Skin of body (tissue), 3 donors: ENCODE measurements at places on chromosomes 3 and 15. TPM values are rescaled to one million over a fixed set of nuclear protein-coding genes. Genes with fewer than 3 reads are reported as not detected.
A peak's percentile ranks its signal among the peaks of the same experiment; 100 is the strongest.

GRCh38 chr3:134337071-134337482, 37.2 kb downstream of the AMOTL2 start:
- no peak for DNase-seq

GRCh38 chr3:11558002-11558401, 85.7 kb downstream of the VGLL4 start:
- DNase-seq, result no peak

- DNase-seq, result no peak
These were observed 29.8 kb downstream of the STT3B start for GRCh38 chr3:31562525-31562924.

DNA sequence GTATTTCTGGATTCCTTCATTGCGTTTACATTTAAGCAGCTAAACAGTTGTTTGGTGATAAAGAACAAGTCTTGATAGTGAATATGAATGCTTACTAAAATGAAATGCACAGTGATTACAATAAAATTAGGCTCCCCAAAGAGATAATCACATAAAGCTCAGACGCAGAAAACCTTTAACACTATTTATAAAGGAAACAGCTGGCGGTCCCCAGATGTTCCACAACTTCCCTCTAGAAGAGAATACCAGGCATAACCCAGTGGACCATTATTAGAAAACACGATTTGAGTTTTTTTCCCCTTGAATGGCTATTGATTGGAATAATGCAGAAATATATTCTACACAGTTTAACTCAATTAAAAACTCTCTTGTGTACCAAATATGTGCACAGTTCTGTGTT, 573.2 kb downstream of the DIPK2A start:
- no peak for DNase-seq

Gene HMCES
- total RNA-seq, result 21.2 TPM

GRCh38 chr3:101867511-101867910, 18.2 kb downstream of the NFKBIZ start:
- DNase-seq, result no peak

DNA sequence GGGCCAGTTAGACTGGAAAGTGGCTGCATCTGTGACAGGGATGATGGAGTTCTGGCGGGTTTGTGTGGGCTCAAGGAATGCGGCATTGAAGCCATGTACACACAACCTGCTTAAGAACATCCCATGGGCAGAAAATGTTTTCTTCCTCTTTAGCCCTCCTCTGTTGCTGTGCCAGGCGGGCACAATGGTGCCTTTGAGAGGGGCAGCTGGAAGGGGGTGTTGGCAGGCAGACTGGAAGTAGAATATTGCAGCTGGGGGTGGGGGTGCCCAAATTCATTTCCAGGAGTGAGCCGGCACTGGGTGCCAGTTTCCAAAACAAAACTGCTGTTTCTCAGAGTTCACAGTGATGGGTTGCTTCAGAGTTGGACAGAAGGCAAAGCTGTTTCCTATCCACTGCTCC, 91.8 kb upstream of the ETV5 start:
- DNase-seq, result no peak

DNA sequence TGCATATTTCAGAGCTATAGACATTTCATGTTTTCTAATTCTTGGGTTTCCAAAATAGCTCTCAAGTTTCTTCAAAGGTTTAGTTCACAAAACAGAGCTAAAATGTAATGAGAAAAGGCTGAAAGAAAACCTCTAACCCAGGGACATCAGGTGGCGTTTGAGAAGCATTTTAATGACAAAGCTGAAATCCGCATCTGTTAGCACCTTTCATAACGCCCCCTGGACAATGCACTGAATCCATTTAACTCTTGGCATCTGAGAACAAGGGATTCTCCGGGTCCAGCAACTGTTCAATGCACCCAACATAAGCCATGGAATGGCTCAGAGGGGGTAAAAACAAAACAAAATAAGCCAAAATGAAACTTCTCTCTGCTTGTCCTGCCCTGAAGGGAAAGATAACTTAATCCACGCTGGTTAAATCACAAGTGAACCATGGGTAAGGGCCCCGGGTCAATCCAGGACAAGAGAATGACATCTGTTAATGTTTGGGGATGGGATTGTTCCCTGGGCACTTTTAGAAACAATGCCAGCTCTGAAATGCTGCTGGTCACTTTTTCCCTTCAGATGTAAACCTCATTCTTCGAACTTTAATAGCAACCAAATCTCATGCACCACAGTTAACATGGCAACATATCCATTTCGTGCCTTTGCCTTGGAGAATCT, 466.2 kb upstream of the ADAMTS9 start:
- DNase-seq, result no peak

GRCh38 chr3:28982906-28983305, 298.0 kb upstream of the RBMS3 start:
- DNase-seq, result no peak

DNA sequence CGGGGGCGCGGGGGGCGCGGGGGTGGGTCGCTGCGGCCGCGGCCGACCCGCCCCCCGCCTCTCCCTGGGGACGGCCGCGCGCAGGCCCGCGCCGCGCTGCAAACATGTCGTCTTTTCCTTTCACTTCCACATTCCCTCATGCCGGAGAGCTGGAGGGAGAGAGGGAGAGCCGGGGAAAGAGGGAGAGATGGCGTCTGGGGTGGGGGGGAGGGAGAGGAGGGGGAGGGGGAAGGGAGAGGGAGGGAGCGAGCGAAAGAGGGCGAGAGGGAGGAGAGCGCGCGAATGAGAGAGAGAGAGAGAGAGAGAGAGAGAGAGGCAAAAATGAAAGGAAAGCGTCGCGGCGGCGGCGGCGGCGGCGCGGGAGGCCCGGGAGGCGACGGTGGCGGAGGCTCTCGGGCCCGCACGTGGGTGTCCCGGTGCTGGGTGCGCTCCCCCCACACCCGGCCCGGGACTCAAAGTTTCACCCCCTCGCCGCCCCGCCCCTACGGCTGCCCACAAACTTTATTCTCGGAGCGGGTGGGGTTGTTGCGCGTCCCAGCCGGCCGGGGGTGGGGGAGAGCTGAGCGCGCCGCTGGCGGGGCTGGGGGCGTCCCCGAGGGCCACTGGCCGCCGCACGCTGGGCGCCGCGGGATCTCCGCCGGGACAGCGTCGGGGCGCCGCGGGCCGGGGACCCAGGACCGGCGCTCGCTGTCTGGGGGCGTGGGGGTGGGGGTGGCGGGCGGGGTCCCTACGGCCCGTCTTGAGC, 731 bp downstream of the ZNF710 start:
- DNase-seq, result peak; percentile 62

DNA sequence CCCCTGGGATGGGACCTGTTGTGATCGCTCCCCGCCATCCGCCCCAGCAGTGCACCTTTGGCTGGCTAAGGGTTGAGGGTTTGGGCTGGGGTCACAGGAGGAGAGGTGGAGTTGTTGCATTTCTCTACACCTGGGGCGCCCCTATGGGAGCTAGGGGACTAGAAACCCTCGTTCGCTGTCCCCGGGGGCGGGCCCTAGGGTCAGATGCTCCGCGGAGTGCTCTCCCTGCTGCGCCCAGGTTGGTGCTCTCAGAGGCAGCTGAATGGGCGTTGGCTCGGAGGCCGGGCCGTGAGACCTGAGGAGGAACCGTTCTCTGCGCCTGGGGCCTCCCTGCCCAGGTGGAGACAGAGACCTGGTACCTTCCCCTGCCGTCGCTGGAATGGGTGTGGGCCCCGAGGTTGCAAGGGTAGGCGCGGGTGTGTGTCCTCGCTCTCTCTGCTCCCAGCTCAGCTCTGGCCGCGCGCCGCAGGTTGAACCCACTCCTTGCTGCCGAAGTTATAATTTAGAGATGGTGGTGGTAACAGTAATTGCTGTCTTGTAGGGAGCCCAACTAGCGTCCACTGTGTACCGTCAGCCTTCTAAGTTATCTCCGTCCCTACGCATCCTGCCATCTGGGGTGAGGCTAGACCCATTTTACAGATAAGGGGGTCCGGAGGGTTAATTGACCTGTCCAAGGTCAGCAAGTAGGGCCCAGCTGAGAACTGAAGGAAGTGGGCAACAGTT, 965 bp downstream of the FLNB start:
- DNase-seq, result no peak

DNA sequence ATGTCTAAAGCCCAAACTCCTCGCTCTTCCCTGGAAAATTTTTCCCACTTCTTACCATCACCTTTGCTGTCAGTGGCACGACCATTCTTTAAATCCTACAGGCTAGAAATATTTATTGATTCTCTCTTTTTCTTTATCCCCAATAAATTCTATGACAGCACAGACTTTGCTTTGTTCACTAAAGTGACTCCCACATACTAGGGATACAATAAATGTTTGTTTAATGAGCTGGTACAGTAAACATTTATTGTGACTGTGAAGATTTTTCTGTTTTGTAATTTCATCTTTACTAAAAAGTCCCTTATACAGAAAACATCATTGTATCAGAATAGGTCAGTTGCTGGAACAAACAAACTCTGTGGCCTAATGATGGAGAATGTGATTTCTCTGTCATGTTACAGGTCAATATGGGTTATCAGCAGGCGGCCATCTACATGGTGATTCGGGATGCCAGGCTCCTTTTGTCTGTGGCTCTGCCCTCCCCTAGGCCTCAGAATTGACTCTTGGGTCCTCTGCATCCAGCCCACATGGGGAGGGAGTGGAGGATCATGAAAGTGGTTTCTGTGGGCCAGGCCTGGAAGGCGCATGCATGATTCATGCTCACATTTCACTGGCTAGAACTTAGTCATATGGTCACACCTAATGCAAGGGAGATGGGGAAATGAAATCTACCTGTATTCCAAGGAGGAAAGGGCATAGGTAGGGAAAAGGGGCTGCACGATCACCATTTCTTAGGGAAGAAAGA, 22.7 kb upstream of the KNG1 start:
- no peak for DNase-seq

- DNase-seq, result no peak
These were observed 13.8 kb upstream of the TNFSF10 start for GRCh38 chr3:172536993-172537419.

- no peak for DNase-seq
These were observed 3.1 kb upstream of the A4GNT start for GRCh38 chr3:138135146-138135832.

Gene TXNRD3
- 13.6 TPM for total RNA-seq

DNA sequence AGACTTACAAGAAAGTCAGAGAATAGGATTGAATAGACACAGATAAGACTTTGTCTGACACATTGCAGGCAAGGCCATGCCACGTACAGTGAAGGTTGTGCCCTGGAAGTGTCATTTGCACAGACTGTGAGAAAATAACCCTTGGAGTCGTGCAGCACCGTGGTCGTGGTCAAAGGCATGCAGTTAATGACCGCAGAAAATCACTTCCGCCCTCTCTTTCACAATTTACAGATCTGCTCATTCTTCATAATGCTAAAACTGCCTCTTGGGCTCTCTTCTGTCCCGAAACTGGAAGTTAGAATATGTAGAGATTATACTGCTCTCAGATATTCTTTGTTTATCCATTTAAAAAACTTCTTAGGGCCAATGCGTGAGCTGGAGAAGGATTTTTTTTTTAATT, 73.2 kb upstream of the CTXND1 start:
- DNase-seq, result no peak

GRCh38 chr3:141412936-141413354, 44.6 kb downstream of the ZBTB38 start:
- no peak for DNase-seq

Gene GALNT15
- 2.5 TPM for total RNA-seq

GRCh38 chr3:34207002-34207401, 408.6 kb downstream of the PDCD6IP start:
- no peak for DNase-seq

GRCh38 chr3:51691021-51691420, 15.8 kb upstream of the GRM2 start:
- DNase-seq, result no peak

Gene DAZL
- not detected for total RNA-seq

DNA sequence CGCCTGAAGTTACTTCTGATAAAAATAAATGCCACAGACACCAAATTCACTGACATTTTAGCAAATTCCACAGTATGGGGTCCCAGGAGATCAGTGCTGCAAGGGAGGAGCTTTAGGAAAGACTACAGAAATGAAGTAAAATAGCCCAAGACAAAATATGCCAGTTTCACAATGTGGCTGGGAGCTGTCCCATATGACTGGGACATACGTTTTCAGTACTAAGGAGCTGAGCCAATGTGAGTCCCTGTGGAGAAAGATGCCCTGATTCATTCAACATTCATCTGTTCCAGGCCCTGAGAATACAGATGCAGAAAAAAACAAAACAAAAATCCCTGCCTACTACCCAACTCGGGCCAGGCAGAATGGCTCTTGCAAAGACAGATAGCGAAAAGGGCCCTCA, 63.4 kb upstream of the FAM174B start:
- no peak for DNase-seq

Gene KBTBD8
- 2.6 TPM for total RNA-seq

Gene TSC22D2
- 28.0 TPM for total RNA-seq

- peak; percentile 57 for DNase-seq
These were observed 5.4 kb upstream of the ALDH1A2 start for GRCh38 chr15:58070801-58071418.

DNA sequence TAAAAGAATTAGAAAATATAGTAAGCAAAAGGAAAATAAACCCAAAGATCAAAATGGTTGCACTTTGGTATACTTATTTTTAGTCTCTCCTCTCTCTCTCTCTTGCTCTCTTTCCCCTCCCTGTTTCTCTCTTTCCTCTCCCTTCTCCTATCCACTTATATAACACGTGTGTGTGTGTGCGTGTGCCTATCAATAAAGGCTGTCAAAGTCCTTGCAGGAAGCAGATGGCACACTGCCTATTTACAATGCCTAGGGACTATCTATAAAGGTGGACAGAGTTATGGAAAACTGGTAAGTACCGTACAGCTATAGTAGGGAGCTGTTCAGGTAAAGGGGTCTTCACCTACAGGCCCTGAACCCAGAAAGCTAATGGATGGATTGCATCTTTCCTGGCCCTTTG, 161.6 kb downstream of the SQOR start:
- DNase-seq, result no peak

GRCh38 chr3:66394019-66394752, 106.6 kb downstream of the LRIG1 start:
- no peak for DNase-seq

DNA sequence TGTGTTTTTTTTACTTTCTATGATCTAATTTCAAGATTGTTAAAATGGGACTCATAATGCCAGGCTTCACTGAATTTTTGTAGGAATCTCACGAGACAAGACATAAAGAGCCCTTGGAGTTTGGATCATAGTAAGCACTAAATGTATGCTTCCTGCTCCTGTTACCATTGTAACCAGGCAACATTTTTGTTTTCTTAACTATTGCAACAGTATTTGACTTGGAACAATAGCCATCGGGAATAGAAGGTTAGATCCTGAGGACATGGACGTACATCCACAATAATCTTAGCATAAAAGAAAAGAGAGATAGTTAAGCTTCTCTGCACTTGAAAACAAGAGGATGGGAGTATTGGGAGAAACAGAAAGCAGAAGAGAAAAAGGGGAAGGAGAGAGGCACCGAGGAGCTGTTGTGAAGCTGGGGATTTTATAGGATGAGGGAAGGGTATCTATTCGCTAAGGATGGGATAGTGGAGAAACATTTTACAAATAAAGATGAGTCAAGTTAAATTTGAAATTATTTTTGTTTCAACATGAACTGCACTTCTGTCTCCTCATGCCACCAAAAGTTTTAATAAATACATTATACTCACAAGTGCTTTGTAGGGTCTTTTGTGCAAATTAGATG, 131.4 kb downstream of the TMCO5A start:
- no peak for DNase-seq

GRCh38 chr3:4838621-4839022, 140.6 kb upstream of the BHLHE40 start:
- no peak for DNase-seq

GRCh38 chr3:101042996-101043686, 49.9 kb upstream of the ABI3BP start:
- DNase-seq, result no peak

Gene NANOGP8
- total RNA-seq, result 0.89 TPM

- DNase-seq, result no peak
These were observed 36.6 kb downstream of the MUC20 start for GRCh38 chr3:195757438-195757770.

Gene OXSM
- total RNA-seq, result 8.5 TPM

Gene CHL1
- 19.8 TPM for total RNA-seq
